ENCODE measurements at places on chromosomes 6 and 20.

GRCh38 chr6:156718647-156719394, 58.4 kb upstream of the ARID1B start:
- no peak for ATAC-seq

- ATAC-seq = no peak
Measured at GRCh38 chr6:160297310-160297709, 38.7 kb upstream of the SLC22A2 start.

GRCh38 chr20:62805711-62806382, 1.2 kb downstream of the OGFR start:
- ATAC-seq = no peak

DNA sequence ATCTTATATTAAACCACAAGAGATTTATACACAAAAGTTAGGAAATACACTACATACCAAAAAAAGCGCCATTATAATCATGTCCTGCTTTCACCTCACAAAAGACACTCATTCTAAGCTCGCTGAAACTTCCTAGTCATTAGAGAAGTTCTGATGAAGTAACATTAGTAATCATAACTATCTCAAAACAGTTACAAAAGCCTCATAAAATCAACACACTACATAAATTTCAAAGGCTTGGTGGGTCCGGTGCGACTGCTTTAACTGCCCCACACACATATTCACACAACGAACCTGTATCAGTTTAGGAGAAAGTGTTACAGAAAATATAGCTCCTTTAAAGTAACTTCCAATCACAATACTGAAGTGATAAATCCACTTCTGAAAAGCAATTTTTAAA, 1.9 kb downstream of the PHIP start:
- no peak for ATAC-seq

DNA sequence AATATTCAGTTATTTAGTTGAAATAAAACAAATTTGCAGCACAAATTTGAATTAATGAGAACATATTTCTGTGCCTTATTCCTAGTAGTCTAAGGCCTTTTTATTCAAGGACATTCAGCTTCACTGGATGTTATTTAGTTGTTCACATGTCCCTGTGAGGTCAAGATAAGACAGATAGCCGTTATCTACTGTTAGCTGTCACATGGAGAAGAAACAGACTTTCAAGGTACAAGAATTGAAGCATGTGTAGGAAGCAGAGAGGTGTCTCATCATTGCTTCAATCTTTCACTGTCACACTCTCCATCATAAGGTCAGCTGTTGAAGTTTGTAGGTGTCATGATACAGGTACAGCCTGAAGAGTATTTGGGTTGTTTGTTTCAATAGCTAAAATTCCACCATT, 112.9 kb upstream of the JAG1 start:
- ATAC-seq = no peak

GRCh38 chr6:158064725-158065251, 83.1 kb downstream of the SYNJ2 start:
- no peak for ATAC-seq

DNA sequence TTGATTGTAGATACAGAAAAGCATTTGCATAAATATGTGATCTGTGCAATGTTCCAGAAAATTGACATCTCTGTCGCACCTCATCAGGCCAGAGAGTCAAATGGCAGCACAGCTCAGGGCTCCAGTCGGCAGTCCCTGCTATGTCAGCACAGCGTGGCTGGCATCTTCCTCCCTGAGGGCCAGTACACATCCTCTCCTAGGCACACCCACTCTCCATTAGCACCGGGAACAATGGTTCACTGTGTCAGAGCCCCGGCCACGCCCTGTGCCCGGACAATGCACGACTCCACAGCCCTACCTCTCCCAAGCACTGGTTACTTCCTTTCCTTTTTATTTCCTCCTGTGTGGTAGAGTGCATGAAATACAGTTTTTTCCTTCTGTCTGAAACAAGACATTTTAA, 114.9 kb downstream of the FOXC1 start:
- no peak for ATAC-seq

GRCh38 chr6:157454762-157455714, 74.0 kb downstream of the ZDHHC14 start:
- no peak for ATAC-seq

DNA sequence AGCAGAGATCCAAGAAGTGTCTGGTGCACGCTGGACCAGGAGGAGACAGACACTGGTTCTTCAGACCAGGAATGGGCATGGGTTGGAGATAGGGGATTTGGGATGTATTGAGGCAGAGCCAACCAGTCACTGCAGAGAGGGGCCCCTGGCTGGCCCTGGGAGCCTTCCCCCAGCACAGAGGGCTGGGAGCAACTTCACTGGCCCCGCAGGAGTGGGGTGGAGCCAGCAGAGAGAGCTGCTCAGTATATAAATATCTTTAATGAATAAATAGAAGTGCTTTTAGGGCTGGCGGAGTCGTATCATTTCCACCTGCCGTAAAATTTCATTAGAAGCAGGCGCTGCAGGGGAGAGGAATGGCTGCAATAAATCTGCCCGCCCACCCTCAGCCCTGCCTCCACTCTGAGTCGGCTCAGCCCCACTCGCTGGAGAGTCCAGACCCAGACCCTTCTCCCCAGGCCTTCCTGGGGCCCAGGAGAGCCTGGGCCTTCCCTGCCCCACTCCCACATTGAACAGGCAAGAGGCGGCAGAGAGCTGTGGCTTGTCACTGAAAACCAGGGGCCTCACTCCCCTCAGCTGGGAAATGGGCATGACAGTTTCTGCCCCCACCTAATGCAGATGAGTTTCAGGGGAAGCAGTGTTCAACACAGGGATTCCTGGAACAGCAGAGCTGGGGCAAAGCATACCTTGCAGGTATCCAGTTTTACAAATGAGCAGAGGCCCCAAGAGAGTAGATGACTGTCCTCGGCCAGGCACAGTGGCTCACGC, 23.9 kb upstream of the VSTM2L start:
- ATAC-seq = no peak

DNA sequence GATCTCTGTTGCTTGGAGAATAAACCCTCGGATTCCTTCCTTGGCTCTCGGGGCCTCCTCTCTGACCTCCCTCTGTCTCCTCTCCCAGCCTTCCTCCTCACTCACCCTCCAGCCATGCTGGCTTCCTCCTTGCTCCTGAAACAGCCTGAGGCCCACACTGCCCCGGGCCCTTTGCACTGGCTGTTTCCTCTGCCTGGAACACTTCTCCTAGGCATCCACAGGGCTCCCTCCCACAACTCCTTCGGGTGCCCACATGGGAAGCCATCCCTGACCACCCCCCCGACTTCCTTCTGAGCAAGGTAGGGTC, 87.7 kb downstream of the CEBPB start:
- ATAC-seq = no peak

- ATAC-seq = no peak
Measured at GRCh38 chr6:112156668-112157067, 69.3 kb downstream of the FAM229B start.

DNA sequence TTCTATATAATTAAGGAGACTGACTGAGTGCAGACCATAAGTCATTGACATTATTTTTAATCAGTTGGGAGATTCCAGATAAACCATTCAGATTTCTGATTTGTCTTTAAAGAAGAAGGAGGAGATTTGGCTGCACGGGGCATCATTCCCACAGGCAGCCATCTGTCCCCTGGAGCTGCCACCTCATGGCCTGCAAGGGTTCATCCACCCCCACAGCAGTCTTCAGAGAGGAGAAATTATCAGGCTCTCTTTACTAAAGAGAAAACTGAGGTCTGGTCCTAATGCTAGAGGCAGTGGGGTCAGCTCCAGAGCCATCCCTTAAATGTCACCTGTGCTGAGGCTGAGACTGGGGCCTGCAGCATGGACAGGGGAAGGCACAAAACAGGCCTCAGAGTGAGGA, 501.3 kb upstream of the SULF2 start:
- no peak for ATAC-seq

- ATAC-seq = no peak
Measured at GRCh38 chr20:10605547-10606195, 68.1 kb downstream of the JAG1 start.

GRCh38 chr20:3839328-3839727, 7.3 kb upstream of the MAVS start:
- ATAC-seq = no peak

DNA sequence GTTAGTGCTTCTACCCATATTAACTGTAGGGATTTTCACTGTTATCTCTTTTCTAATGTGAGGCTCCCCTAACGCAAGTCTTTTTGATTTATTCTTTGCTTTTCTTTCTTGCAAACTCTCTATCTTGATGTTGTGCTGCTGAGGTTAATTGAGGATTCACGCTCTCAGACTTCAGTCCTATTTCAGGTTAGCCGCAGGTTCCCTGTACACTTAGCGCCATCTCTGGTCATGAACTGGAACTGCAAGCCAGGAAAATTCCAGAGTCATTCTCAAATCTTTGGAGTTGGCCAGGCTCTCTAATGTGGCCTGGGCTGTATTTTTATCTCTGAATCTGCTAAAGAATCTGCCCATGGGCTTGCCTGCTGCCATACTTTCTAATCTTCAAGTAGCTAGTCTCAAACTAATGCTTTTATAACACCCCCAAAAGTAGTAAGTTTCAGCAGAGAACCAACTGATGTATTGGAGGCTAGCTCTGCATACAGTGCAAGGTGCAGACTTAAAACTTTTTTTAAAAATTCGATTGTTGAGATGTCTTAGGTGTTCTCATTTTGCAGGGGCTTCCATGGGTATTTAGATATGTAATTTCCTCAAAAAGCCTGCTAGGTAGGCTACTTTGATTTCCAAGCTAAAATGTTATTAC, 91.1 kb upstream of the OPRM1 start:
- ATAC-seq = no peak

DNA sequence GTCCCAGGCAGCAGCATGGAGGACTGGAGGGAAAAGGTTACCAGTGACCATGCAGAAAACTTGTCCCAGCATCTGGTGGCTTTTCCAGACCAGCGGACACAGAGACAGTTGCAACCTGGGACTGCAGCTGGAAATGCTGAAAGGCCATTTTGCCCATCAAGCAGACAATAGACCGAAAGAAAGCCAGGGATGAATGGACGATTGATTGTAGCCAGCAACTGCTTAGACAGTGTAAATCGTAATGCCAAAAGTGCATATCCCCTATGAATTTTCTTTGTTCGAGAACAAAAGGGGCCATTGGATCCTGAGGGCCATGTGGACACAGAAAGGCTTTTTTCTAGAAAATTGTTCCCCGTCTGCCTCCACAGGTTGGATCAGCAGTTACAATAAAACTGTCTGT, 115.7 kb downstream of the MBOAT1 start:
- no peak for ATAC-seq

DNA sequence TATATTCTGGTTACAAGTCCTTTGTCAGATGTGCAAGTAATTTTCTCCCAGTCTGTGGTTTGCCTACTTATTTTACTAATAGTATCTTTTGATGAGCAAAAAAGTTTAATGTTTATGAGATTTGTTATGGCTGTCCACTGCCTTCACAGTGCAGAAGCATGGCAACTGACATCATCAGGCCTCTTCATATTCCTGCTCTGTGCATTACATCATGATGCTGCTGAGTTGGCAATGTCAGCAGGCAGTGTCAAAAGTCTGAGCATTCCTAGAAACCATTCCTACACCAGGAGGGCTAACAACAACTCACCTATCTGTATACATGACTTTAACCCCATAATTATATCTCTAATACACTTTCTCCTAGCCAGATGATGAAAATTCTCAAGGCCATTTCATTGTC, 10.8 kb upstream of the OR2B2 start:
- ATAC-seq = no peak

GRCh38 chr6:112372226-112372806, 25.2 kb downstream of the RFPL4B start:
- no peak for ATAC-seq

- ATAC-seq = no peak
Measured at GRCh38 chr20:38665094-38665493, 59.2 kb upstream of the SLC32A1 start.

DNA sequence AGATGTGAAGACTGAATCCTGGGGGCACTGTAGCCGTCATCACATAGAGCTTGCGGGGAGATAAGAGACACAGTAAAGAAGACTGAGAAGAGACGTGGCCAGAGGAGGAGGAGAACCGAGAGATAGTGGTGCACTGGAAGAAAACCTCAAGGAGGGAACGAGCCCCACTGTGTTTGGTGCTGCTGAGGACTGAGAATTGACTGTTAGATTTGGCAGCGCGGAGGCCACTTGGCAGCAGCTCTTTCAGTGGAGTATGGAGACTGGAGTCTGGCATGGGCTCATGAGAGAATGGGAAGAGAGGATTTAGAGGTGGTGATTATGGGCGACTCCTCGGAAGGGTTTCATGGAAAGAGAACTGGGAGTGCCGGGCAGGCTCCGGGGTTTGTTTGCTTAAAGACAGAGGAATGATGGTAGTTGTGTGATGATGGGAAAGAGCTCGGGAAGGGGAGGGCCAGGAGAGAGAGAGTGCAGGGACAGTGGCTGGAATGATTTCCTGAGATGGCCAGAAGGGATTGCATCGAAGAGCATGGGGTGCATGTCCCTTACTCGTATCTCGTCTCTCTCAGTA, 18.0 kb downstream of the CDYL start:
- ATAC-seq = no peak

- peak; percentile 37 for ATAC-seq
Measured at GRCh38 chr6:36682328-36683144, 4.0 kb downstream of the CDKN1A start.

DNA sequence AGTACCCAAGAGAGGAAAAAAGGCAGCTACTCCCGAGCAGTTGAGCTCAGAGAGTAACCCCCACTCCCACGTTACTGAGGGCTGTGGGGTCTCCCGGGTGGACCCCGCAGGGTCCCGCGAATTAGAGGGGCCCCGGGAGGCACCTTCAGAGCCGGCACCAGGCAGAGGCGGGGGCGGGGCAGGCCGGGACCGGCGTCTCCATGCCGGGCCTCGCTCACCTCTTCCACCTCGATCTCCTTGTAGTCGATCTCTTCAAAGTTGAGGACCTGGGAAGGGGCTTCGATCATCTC, 381 bp downstream of the MAP3K7 start:
- ATAC-seq = no peak

DNA sequence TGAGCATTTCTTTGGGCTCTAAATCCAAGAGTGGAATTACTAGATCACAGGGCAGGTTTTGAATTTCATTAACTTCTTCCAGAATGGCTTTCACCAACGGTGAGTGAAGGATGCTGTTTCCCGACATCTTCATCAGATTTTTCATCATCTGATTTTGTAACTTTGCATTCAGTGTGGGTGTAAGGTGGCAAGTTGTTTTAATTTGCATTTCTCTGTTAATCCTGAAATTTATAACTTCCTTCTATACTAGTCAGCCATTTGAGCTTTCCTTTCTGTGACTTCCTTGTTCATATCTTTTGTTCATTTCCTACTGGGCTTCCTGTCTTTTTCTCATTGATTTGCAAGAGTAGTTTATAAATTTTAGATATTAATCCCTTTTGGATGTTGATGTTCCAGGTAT, 18.7 kb upstream of the HCK start:
- no peak for ATAC-seq

GRCh38 chr6:6074190-6074589, 67.5 kb upstream of the NRN1 start:
- no peak for ATAC-seq

Data from activated CD4-positive, CD25-positive, alpha-beta regulatory T cell treated with anti-CD3 and anti-CD28 coated beads, Interleukin-2, amount 50 U/mL, for 24 hours (primary cell).